Hepatic stellate cell (primary cell): ENCODE measurements at places on chromosomes 16 and 17.

DNA sequence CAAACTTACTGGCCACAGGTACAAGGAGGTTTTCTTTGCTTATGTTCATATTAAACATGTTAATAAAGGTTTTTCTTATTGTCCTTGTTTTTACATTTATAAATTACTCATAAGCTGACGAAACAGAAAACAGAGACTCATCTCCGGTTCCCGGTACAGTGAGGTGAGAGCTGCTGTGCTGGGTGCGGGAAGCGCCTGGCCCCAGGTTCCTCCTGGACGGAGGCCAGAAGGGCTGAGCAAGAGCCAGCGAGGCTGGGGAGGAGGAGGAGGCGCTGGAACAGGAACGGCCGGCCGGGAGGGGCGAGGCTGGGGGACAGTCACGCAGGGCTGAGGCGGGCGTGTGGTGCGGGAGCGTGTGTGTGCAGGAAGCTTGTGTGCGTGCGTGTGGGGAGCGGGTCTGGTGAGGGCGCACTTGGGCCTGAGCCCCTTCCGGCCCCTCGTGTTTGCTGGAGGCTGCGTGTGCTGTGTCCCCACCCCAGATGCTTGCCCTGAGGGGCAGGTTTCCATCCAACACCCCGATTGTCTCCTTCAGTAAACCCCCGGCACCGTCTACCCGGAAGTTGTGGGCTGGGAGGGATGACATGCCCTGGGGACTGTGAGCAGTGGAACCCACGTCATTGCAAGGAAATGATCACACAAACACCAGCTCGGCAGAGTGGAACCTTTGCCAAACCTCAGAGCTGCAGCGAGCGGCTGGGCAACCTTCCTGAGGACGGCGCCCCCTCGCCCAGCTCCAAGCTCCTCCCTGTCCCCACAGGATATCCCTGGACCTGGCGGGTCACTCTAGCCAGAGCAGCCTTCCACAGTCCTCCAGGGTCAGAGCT, 19.5 kb downstream of the CD7 start:
- peak; percentile 99 for DNase-seq

DNA sequence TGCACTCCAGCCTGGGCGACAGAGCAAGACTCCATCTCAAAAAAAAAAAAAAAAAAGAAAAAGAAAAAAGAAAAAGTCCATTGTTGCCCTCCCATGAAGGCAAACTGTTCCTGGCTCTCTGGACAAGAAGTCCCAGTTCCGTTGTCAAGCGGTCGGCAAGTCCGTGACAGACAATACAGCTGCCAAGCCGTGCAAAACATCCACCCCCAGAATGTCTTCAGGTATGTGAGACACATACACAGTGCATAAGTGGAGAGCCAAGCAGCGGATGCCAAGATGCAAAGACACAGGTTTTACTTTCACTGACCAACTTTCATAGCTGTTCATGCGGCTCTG, 33.6 kb upstream of the APPBP2 start:
- no peak for DNase-seq

DNA sequence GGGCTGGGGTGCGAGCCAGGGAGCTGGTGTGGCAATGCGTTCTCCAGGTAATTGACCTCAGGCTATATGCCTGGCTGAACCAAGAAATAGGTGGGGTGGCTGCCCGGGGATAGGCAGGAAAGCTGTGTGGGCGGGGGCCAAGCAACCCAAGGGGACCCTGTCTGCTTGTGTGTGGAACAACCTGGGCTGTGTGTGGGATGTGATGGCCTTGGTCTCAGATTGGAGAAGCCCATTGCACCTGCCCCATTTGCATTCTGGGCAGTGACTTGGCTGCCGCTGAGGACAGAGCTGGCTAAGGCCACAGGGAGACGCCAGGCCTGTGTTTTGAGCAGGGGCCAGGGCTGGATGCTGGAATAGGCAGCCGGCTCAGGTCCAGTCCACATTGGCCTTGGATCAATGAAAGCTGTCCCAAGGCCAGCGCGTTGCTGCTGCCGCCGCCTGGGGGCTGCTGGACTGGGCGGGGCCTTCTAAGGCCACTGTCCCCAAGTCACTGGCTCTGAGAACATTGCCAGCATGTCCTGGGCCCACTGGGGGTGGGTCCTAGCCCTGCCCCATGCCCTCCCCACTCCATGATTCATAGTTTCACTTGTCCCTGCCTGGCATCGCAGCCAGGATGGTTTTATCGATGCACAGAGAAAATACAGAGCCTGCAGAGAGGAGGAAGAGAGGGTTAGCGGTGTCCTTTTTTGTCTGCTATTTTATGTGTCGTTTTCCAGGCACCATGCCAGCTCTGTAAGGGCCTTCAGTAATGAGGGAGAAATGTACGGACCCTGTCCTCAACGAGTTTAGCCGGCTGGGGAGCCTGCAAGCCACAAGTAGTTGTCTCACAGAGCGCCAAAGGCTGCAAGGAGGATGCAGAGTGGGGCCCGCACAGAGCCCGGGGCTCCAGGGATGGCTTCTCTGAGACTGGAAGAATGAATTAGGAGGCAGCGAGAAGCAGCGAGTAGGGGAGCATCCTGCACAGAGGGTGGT, 43.9 kb downstream of the NKD1 start:
- no peak for DNase-seq

- DNase-seq = peak; percentile 58
Measured at GRCh38 chr16:31696968-31697743, 169.5 kb downstream of the AHSP start.

GRCh38 chr16:1612320-1613111, at the start of gene CRAMP1:
CRAMP1 (plus strand) TSS chr16:1612360; CDS start chr16:1614640, 2,280 bp downstream.
- peak; percentile 52 for DNase-seq

GRCh38 chr17:35757243-35757642, 3.4 kb upstream of the C17orf50 start:
- DNase-seq = no peak

GRCh38 chr16:19598805-19599510, 43.5 kb downstream of the VPS35L start:
- DNase-seq = no peak

GRCh38 chr17:48551596-48552465, 6.9 kb upstream of the HOXB2 start:
- no peak for DNase-seq

- no peak for DNase-seq
Measured at GRCh38 chr17:74439691-74440567, 8.0 kb downstream of the GPRC5C start.

GRCh38 chr17:43860927-43861622, 14.1 kb downstream of the CD300LG start:
- DNase-seq = no peak

- no peak for DNase-seq
Measured at GRCh38 chr16:67779256-67780014, 26.9 kb downstream of the RANBP10 start.

- DNase-seq = peak; percentile 78
Measured at GRCh38 chr17:49588726-49589576, 13.3 kb downstream of the NXPH3 start.

GRCh38 chr16:22329199-22329695, 32.0 kb downstream of the POLR3E start:
- no peak for DNase-seq

GRCh38 chr16:25210758-25211157, 6.0 kb upstream of the AQP8 start:
- no peak for DNase-seq

DNA sequence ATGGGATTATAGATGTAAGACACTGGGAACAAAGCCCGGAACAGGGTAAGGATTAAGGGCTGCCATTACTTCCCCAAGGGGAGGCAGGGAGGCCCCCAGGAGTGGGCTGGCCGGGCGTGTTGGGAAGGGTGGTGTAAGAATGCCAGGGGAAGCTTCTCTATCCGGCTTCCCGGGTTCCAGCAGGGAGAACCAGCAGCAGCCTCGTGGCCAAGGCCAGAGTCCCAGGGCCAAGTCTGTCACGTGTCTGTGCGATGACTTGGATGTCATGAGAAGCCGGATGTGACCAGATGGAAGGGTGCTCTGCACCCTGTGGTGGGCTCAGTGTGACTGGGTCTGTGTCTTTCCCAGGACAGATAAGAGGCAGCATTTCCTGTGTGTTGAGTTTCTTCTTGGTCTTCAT, 52.1 kb downstream of the SCNN1B start:
- no peak for DNase-seq

- DNase-seq = no peak
Measured at GRCh38 chr17:78369791-78370381, 8.6 kb upstream of the PGS1 start.

DNA sequence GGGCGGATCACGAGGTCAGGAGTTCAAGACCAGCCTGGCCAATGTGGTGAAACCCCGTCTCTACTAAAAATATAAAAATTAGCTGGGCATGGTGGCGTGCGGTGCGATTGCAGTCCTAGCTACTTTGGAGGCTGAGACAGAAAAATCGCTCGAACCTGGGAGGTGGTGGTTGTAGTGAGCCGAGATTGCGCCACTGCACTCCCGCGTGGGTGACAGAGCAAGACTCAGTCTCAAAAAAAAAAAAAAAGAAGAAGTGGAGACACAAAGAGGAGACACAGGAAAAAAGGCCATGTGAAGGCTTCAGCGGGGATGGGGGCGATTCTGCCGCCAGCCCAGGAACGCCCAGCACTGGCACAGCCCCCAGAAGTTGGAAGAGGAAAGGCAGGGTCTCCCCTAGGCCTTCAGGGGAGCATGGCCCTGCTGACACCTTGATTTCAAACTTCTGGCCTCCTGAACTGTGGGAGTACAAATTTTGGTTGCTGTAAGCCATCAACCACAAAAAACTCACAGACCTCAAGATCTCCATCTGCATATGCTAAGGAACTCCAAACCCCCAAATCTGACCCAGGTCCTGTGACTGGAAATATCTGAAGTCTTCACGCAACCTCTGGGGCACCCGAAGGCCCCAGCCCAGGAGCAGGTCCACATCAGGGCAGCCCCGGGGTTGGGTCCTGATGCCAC, 7.0 kb downstream of the SGSH start:
- no peak for DNase-seq

- no peak for DNase-seq
Measured at GRCh38 chr17:49505854-49506253, 10.8 kb downstream of the NGFR start.

DNA sequence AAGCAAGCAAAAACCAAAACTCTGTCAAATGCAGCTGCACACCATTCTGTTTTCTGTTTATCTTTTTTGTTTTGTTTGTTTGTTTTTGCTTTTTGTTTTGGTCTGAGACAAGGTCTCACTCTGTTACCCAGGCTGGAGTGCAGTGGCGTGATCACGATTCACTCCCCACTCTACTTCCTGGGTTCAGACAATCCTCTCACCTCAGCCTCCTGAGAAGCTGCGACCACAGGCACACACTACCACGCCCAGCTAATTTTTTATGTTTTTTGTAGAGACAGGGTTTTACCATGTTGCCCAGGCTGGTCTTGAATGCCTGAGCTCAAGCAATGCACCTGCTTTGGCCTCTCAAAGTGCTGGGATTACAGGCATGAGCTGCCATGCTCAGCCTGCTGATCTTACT, 19.3 kb upstream of the SLFN13 start:
- DNase-seq = no peak

GRCh38 chr17:76147211-76148014, 6.4 kb upstream of the FOXJ1 start:
- peak; percentile 54 for DNase-seq

DNA sequence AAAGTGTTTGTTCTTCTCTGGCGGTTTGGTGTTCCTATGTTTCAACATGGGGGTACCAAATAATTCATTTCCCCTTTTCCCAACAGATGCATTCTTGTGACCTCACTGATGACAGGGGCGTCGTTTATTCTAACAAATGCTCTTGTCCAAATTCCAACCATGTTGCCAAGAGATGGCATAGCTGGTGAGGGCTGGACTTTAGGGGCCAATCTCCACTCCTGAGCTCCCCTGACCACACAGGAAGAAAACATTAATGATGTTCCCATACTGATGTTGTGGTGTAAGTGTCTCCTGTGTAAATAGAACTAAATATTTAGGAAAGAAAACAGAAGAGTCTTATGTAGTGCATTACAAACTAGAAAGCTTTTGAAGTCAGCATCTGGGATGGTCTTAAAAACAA, 431.6 kb downstream of the CDH13 start:
- DNase-seq = no peak

- peak; percentile 38 for DNase-seq
Measured at GRCh38 chr17:49694847-49695697, 12.7 kb downstream of the SLC35B1 start.

DNA sequence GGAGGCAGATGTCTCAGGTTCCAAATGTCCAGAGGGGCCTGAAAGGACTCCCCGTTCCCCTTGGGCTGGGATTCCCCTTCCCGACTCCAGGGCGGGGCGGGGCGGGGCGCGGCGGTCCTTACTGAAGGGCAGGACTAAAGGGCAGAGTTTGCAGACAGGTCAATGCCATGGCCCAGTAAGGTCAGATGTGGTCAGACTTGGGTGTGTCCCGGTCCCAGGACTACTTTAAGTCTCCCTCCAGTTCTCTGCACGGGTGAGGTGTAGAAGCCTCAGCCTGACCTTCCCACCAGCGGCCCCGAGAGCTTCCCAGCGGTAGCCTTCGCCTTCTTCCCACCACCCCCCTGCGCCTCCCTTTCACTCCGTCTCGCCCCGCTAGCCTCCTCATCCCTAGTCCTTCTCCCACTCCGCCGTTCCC, 532 bp downstream of the KDM6B start:
- peak; percentile 43 for DNase-seq

DNA sequence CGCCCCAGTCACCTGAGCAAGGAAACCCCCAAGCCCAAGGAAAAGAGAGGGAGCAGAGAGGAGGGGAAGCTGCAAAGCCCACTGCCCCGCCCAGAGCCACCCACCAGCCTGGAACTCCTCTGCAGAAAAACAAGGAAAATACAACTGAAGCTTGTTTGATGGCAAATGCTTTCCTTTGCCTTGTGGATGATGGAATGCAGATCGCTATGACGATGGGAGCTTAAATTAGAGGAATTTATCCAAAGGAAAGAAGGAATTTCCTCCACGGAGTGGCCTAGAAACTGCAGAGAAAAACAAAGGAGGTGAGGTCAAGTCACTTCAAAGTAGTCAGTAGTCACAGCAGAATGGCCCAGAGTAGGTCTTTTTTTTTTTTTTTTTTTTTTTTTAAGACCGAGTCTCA, 31.5 kb upstream of the ASGR2 start:
- DNase-seq = no peak

- no peak for DNase-seq
Measured at GRCh38 chr17:10294180-10294579, 78.6 kb downstream of the MYH13 start.

- no peak for DNase-seq
Measured at GRCh38 chr17:80308692-80309517, 48.3 kb downstream of the RNF213 start.

- DNase-seq = no peak
Measured at GRCh38 chr16:25030420-25031131, 15.4 kb upstream of the ARHGAP17 start.

GRCh38 chr16:18799500-18799899, 1.8 kb downstream of the ARL6IP1 start:
- no peak for DNase-seq
